ENCODE measurements at places on chromosomes 3 and 15. TPM values are rescaled to one million over a fixed set of nuclear protein-coding genes. Genes with fewer than 3 reads are reported as not detected.

Gene JAGN1
- 46.8 TPM for polyA plus RNA-seq

Gene FAM174B
- polyA plus RNA-seq = 1.8 TPM

Gene KCNH8
- not detected for polyA plus RNA-seq

Gene ANAPC13
- polyA plus RNA-seq = 201 TPM

Gene KCNAB1
- 1.3 TPM for polyA plus RNA-seq

Gene ARIH1
- 29.5 TPM for polyA plus RNA-seq

GRCh38 chr3:11570789-11571495, 72.8 kb downstream of the VGLL4 start:
- DNase-seq = peak; percentile 79

DNA sequence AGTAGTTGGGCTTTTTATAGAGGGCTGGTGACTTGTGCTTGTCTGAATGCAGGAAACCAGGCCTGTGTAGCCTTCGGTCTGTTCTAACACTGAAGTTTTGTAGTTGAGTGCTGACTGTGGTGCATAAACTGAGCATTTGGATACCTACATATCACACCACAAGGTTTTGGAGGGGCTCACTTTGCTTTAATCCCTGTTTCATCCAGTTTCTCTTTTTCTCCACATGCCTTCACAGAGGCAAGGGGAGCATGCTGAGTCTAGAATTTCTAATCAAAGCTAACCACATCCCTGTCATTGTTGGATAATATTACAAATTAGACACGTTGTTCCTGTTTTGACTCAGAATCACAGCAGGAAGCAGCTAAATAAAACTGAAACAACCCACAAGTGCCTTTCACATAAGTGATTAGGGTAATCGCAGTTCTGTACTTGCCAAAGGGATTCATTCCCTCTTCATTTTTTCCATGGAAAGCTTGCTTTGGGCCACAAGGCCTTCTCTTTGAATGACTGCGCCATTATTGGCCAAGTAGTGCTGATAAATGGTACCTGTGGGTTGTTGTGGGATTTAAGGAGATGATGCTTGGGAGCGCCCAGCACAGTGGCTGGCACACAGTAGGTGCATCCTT, 48.9 kb downstream of the TGFBR2 start:
- DNase-seq = no peak

- no peak for DNase-seq
Measured at GRCh38 chr15:50321680-50322210, 33.3 kb downstream of the GABPB1 start.

DNA sequence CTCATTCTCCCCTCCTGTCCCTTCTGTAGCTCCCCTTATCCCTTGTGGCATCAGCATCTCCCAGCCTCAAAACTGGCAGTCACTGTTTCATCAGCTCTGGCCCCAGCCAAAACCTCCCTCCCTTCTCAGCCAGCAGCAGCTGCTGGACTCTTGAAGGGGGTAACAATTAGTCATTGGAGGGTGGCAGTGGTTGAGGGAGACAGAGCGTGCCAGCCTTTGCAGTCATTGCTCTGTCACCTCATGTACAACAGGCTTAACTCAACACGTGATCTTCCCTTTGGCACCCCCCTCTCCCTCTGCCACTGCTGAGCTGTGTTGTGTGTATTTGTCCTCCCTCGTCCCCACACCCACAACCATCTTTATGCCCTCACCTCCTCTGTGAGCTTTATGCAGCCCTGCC, 28.2 kb downstream of the RBP2 start:
- peak; percentile 52 for DNase-seq

DNA sequence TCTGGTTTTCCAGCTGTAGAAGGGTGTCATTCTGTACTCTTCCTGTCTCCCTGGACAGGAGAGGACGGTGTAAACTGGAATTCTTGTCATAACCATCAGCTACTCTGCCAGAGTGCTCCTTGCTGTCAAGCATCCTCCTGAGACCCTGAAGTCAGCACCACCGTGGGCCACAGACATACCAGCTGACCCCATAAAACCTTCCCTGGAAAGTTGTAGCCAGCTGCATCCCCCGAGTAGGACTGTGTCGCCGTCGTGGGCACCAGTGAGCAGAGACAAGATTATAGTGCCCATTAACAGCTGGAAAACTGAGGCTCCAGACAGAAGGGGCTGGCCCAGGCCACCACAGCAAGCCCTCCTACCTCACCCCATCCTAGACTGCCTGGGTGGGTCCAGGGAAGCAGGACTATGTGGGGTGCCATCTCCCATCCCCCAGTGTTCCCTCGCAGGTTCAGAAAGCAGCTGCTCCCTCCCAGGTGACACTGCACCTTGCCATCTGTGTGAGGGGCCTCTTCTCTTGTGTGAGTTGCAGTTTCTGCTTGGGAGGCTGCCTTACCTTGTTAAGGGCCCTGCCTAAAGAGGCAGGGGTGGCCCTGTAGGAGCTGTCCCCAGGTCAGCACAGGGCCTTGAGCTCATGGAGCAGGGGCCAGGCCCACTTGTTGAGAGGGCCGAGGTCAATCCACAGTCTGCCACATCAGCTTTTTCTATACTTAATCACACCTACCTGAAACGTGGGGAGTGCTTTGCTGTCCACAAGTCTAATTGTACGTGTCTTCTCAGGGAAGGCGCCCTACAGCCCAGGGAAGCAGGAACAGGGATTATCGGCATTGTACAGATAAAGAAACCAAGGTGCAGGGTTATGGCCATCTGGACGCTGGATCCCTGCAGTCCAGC, 191.9 kb upstream of the LINGO1 start:
- DNase-seq = no peak

DNA sequence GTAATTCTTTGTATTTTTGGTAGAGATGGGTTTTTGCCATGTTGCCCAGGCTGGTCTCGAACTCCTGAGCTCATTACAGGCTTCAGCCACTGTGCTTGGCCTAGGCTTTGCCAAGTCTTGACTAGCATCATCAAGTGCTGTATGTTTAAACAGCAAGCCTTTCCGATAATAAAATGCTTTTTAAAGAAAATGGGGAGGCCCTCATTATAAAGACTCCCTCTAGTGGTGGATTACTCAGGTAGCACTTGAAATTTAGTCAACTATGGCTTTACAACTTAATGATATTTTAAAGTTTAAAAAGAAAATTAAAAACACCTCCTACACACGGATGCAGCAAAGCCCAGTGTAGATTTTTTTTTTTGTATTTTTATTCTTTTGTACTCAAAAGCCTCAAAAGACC, 213.6 kb downstream of the GAP43 start:
- DNase-seq = peak; percentile 70

GRCh38 chr3:159252772-159253384, 451.0 kb downstream of the MFSD1 start:
- peak; percentile 74 for DNase-seq

DNA sequence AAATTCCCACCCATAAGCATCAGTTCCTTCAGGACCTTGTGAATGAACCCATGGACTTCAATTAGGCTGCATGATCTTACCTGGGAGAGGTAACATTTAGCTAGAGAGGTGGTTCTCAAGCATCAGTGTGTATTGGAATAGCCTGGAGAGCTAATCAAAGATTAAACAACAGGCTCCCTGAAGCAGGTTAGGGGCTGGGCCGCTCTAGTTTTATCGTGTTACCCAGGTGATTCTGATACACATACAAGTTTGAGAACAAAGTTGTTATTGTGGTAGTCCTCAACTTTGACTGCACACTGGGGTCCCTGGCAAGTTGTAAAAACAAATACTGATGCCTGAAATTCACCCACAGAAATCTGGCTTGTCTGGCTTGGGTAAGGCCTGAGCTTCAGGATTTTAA, 31.2 kb downstream of the MYH15 start:
- DNase-seq = no peak

DNA sequence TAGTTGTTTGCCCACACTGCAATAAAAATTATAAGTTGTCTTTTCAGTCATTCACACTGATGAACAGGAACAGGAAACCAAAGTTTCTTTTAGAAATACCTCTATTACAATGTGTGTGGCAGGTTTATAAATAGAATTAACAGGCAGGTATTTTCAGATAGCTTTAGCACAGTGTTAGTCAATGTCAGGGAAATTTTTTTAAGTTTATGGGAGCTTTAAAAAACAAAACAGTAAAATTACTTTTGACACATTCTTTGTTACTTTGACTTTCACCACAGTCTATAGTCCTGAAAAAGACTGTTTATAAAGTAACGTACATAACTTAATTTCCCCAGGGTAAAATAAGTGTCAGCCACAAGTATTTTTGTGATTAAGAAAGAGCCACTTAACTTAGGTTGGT, 38.1 kb downstream of the SERPINI1 start:
- DNase-seq = no peak

GRCh38 chr3:184154885-184155643, at the start of gene DVL3:
TSS of gene DVL3 (plus strand) at chr3:184155377. CDS start at chr3:184155636, 259 bp downstream.
- DNase-seq = peak; percentile 75

GRCh38 chr3:178849199-178849910, 222.3 kb downstream of the ZMAT3 start:
- DNase-seq = no peak

GRCh38 chr15:79442911-79443310, 10.8 kb downstream of the MINAR1 start:
- no peak for DNase-seq

GRCh38 chr3:64655160-64655559, 32.6 kb downstream of the ADAMTS9 start:
- no peak for DNase-seq

Measured in GM23248 (cell line).